ENCODE measurements at places on chromosomes 12 and 14.

DNA sequence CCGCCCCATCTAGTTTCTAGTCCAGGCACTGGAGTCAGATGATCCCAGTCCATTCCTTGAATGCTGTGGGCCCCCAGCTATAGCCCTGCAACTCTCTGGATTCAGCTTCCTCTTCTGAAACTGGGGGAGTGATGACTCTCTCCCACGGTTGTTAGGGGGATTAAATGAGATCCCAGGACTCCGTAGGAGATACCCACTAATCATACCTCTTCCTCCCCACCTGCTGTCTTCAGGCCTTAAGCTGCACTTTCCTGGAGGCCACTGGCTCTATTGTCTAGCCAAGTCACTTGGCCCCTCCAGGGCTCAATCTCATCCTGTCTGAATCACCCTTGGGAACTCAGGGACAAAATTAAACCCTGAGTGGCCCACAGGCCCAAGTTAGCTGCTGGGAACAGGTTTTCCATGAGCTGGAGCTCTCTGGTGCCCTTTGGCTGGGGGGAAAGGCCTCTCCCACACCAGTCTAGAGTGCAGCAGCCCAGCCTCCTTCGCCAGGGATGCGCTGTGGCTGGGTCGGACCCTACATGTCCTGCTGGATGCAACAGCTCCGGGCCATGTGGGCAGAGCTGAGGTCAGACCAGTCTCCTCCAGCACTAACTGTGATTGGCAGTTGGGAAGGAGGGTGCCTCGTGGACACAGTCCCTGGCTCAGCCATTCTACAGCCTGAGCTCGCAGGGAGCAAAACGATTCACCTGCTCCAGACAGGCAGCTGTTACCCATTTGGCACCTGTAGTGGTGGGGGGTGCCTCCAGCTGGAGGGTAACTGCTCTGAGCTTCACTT lies 6.0 kb upstream of the ASB2 start:
- no peak for DNase-seq

- DNase-seq, result no peak
These were observed 3.0 kb downstream of the ERBB3 start for GRCh38 chr12:56082967-56083366.

DNA sequence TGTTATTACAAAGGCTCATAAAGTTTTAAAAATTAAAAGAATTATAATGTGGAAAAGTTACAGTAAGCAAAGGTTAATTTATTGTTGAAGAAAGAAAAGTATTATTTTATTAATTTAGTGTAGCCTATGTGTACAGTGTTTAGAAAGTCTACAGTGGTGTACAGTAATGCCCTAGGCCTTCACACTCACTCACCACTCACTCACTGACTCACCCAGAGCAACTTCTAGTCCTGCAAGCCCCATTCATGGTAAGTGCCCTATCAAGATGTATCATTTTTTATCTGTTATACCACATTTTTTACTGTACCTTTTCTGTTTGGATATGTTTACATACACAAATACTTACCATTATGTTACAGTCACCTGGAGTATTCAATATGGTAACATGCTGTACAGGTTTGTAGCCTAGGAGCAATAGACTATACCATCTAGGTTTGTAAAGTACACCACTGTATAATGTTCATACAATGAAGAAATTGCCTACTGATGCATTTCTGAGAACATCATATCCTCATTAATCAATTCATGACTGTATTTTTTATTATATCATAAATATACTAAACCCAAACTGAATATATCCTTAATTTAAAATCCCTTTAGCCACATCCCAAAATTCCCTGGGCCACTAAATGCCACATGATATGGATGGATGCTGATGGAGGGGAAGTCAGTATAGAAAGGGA lies 43.6 kb upstream of the NID2 start:
- DNase-seq, result no peak

DNA sequence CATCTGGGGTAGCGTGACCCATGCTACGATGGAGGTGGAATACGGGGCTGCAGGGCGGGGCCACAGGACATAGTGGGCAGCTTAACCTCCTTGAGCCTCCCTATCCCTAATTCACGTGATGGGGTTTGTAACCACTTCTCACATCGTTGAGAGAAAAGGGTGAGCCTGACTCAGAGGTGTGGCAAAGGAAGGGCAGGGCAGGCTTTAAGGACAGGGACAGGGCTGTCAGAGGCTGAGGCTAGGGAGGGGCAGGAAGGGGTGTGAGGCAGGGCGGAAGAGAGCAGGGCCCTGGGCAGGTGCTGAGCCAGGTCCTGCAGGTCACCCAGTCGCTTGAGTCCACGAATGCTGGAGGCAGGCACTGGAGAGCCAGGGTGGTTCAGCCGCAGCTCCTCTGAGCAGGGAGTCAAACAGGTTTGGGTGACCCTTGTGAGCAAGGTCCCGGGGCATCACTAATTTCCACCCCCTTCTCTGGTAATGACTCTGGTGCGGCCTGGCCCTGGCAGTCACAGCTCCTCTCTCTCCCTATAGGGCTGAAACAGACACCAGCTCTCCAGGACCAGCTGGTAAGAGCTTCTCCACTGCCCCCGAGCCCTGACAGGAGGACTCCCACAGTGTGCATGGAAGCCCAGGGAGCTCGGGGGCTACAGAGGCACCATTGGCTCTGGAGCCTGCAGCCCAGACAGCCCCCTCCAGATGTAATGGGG lies 7.5 kb upstream of the AQP2 start:
- peak; percentile 46 for DNase-seq

DNA sequence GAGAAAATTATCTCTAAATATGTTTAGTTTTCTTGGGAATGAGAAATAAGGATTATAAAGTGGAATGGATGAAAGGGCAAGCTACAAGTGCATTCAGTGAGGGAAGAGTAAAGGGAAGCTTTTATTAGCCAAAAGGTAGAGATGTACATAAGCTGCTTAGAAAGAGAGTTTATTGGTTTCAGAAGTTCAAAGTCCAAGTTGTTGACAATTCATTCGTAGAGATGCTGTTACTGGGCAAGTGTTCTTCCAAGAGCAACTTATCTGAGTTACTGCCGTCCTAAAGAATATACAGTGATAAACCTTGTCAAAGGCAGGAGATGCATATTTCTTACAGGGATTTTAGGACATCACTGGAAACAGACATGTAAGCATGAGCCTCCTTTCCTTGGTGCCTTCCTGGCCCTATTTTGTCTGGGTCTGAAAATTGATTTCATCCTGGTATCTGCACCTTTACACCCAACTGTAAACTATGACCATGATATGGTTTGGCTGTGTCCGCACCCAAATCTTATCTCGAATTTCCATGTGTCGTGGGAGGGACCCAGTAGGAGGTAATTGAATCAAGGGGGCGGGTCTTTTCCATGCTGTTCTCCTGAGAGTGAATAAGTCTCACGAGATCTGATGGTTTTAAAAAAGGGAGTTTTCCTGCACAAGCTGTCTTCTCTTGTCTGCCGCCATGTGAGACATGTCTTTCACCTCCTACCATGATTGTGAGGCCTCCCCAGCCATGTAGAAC lies 46.8 kb downstream of the TRMT5 start:
- no peak for DNase-seq

DNA sequence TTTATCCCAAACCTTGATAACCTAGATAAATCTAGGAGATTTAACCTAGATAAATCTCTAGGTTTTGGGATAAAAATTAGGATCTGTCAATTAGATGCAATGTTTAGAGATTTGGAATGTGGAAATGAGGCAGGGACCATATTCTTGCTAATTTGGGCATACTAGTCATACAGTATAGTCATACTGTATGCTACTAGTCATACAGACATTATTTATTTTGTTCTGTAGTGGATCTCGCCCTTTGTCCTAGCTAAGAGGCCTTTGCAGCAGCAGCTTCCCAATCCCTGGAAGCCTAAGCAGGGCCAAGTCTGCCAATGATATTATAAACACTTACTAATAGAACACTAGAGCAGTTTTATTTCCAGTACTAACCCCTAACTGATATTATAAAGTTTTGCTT lies 136.4 kb downstream of the CEP128 start:
- no peak for DNase-seq

All from activated effector memory CD4-positive, alpha-beta T cell treated with Interleukin-2 at 50 U/mL for 16 hours (primary cell).